ENCODE measurements at places on chromosomes 1 and 21. TPM values are rescaled to one million over a fixed set of nuclear protein-coding genes. Genes with fewer than 3 reads are reported as not detected.

NRIP1 gene
- total RNA-seq = 39.5 TPM

CSF3R gene
- 6.8 TPM for total RNA-seq

- DNase-seq = no peak
Observed at GRCh38 chr1:156508955-156509234, 8.3 kb upstream of the MEF2D start.

CCDC185 gene
- not detected for total RNA-seq

DNA sequence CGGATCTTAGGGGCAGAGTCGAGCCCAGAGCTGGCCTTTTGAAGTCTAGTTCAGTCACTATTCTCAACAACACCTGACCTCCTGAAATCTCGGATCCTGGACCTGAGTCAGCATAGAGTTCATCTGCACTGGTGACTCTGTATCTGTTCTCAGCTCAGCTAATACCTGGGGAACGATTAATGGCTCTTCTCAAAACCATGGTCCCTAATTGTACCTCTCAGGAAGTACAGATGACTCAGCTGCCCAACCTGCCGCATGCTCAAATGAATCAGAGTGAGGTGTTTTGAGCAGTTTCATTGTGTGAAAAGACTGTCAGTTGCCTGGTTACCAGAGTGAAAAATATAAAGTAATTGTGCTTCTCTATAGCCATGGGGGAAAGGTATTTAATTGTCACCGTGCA lies 89.2 kb downstream of the SLC35F3 start:
- peak; percentile 54 for DNase-seq

MOV10 gene
- 58.5 TPM for total RNA-seq

- no peak for DNase-seq
Observed at GRCh38 chr1:168801032-168801745, 72.2 kb upstream of the DPT start.

GRCh38 chr21:32100423-32100822 lies 178.4 kb downstream of the MIS18A start:
- no peak for DNase-seq

GRCh38 chr1:39876144-39876543 lies 7.2 kb downstream of the TRIT1 start:
- DNase-seq = no peak

DNA sequence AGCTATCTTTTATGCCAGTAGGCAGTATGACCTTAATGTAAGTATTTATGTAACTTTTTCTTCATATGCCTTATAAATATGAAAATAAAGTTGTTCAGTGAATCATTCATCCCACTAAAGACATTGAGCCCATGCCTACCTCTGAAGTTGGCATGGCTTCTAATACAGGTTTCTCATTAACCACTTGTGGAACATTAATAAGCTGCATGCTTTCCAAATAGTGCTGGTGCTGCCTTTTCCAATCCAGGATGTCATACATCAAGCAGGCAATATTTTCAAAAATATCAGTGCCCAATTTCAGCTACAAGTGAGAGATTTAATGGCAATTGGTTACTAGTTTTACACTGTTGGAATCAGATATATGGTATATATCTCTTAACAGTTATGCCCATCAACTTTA lies 92.0 kb downstream of the SPAG17 start:
- DNase-seq = no peak

DNA sequence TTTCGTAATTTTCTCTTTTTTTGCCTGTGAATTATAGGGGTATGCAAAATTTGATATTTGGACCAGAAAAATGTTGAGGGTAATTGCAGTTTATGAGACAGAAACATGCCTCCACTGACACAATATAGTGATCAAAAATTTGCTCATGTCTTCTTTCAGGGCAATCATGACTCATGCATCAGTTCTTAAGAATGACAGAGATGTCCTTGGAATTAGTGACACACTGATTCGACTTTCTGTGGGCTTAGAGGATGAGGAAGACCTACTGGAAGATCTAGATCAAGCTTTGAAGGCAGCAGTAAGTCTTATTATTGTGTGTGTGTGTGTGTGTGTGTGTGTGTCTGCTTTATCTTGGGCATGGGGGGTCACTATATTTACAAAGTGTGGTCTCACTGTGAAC lies 27.5 kb downstream of the CTH start:
- no peak for DNase-seq

GRCh38 chr1:57282411-57282810 lies 141.4 kb downstream of the DAB1 start:
- DNase-seq = no peak

DNA sequence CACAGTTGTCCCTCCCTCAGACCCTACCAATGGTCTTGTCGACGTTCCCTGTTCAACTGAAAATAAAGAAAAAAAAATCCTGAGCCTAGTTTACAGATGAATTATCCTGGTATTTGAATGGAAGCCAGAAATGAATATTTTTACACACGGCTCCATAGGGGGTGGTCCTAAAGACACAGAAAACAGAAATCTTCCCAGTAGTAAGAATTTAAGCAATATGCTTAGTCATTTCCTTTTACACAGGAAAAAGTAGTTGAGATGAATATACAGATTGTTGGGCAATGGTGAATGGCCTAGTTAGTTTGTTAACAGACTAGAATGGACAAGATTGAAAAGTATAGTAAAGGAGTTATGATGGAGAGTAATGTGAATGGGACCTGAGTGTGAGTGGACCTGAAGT lies 67.4 kb downstream of the RGS18 start:
- DNase-seq = no peak

GRCh38 chr1:198228925-198229324 lies 72.1 kb downstream of the NEK7 start:
- DNase-seq = no peak

APOBEC4 gene
- not detected for total RNA-seq

CD1E gene
- 0.17 TPM for total RNA-seq

GRCh38 chr1:179217943-179218507 lies 11.5 kb downstream of the ABL2 start:
- DNase-seq = no peak

S100A5 gene
- total RNA-seq = not detected

DNA sequence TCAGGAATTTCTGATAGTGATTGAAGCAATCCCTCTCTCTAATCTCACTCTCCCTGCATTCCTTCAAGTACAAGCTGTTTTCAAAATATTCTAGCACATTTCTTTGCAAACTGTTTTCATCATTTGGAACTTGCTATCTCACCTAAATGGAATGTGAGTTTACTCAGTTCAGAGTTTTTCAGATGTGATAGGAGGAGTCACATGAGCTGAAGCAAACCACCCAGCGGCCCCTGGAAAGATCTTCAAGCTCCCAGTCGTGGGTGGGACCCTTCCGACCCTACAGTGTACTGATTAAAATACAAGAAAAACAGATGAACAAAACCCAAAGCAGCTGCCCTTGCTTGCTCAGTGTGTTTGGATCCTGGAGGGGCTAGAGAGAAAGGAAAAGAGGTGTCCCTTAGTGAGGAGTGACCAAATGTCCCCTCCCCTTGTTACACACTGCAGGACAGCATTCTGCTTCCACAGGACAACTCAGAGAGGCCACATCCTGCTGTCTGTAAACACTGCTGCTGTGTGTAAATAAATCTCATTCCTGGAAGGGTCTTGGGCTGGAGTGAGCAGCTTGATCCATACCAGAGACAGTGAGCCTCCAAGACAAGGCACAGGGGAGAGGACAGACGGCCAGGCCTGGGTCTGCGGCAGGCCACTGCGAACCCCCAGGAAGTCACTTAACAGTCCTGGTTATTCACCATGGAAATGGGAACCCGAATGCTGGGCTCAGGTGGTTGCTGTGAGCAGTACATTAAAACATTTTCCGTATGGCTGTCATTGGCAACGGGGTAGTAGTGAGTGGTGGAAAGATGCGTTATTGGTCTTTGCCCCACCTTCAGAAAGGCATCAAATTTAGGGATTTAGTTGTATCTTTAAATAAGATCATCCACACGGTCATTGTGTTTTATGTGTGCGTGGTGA lies 229.2 kb downstream of the RHOU start:
- no peak for DNase-seq

GRCh38 chr21:45941338-45941710 lies 40.2 kb upstream of the COL6A1 start:
- no peak for DNase-seq

- peak; percentile 50 for DNase-seq
Observed at GRCh38 chr1:78649628-78650027, at the start of gene IFI44. IFI44 (plus strand) TSS chr1:78649831; CDS start chr1:78650196, 365 bp downstream.

- no peak for DNase-seq
Observed at GRCh38 chr21:27134516-27134915, 167.6 kb upstream of the ADAMTS5 start.

DNA sequence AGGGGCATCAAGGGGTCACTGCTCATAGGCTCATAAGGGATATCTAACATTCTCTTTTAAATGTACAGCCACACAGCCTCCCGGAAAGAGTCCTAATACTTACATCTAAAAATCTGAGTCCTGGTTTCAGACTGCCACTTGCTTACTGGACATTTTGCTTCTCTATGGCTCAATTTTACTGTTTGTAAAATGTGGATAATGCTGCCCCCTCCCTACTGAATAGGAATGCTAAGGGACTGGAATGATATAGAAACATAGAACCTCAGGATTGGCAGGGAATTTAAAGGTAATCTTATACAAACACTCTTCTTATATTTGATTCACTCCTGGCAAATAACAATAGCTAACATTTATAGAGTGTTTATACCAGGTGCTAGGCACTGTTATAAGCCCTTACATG lies 910 bp upstream of the TNR start:
- no peak for DNase-seq

DNA sequence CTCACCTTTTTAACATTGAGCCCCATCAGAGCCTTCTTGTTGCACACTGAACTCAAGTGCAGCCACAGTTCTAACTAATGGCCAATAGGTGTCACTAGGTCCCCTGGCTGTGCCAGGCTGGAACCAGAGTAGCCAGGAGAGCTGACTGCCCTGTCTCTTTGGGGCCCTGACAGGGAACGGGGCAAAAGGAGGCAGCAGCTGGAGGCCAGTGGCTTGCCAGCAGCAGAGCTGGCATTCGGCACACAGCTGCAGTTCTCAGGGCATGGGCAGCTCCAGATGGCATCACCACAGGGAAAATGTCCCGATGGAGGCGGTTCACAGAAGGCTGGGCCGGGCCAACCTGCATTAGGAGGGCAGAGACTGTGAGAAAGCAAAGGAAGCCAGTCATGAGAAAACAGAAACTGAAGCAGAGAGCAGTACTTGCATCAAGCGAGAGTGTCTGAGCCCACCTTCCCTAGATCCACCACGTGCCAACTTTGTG lies 188.6 kb downstream of the FCRL5 start:
- DNase-seq = no peak

CDKN2C gene
- 18.9 TPM for total RNA-seq

GRCh38 chr1:89499320-89499719 lies 25.3 kb upstream of the LRRC8B start:
- DNase-seq = peak; percentile 69

GRCh38 chr1:207644852-207645634 lies at the start of gene CR1L:
CR1L (plus strand) TSS chr1:207645133; CDS start chr1:207645234, 101 bp downstream.
- DNase-seq = peak; percentile 73

PLPPR5 gene
- 17.2 TPM for total RNA-seq

TMPRSS2 gene
- total RNA-seq = 0.89 TPM

DNA sequence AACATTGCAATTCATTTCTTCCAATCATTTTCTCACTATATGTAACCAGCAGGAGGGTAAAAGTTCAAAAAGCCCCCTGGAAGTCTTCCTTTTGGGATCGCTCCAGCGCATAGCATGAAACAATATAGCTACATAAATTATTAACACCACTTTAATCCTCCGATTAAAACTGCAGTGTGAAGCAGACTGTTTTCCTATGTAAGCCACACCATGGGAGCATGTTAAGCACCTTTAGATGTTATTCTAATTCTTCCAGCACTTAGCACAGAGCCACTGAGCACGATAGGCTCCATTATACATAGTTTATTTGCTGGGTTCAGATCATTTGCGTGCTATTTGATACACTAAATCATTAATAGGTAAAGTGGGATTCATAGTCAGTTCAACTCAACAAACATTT lies 18.4 kb upstream of the GADD45A start:
- no peak for DNase-seq

ALDH9A1 gene
- 123 TPM for total RNA-seq

DNA sequence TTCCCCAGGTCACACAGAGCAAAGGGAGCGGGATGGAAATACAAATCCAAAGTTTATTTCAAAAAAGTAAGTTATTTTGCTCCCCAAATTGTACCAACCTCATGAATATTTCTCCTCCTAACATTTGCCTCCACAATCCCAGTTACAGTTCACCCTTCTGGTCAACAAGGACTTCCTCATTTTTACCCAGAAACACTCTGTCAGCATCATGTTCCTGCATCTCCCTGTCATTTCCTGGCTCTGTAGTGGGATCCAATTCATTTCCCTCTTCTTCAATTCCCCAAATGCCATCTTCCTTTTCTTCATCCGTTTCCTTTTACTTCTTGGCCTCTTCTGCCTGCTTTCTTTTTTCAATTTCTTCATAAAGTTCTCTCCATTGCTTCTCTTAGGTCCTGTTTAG lies 32.0 kb upstream of the EPS15 start:
- DNase-seq = no peak

CELA2A gene
- total RNA-seq = not detected

- no peak for DNase-seq
Observed at GRCh38 chr1:73097917-73098316, 815.6 kb upstream of the NEGR1 start.

AP4B1 gene
- total RNA-seq = 30.3 TPM

HLCS gene
- 28.8 TPM for total RNA-seq

- DNase-seq = peak; percentile 75
Observed at GRCh38 chr1:88890791-88891317, 513 bp downstream of the GTF2B start.

GRCh38 chr1:43554444-43554992 lies 23.8 kb downstream of the PTPRF start:
- DNase-seq = no peak

NMNAT2 gene
- 20.8 TPM for total RNA-seq

BMP8A gene
- 3.0 TPM for total RNA-seq

- peak; percentile 65 for DNase-seq
Observed at GRCh38 chr1:204408074-204408507, 3.5 kb downstream of the PPP1R15B start.

DNA sequence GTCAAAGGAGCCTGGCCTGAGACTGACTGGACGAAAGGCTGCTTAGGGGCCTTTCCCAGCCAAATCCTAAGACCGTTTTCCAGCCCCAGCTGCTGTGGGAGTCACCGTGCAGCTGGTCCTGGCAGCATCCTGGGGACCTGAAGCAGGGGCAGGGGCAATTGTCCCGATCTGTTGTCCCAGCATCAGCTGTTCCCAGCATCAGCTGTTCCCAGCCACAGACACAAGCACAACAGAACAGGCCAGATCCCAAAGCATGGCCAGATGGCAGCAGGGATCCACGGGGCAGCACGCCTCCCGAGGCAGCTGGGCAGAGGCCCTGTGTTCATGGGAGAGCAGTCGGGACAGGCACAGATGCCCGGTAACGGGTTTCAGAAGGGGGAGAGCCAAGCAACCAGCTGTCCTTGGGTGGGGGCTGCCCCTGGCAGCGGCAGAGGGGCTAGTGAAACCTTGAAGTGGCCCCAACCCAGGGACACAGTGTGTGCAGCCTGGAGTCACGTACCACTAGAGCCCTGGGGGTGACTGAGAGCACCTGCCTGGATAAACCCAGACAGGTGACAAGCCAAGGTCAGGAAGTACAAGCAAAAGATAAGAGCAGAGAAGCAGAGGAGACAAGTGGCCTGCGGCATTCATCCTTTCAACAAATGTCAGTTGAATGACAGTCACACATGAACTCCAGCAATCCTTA lies 13.3 kb downstream of the CELA2B start:
- DNase-seq = no peak
